ENCODE measurements at places on chromosomes 16 and 17.
A peak's percentile ranks its signal among the peaks of the same experiment; 100 is the strongest.

DNA sequence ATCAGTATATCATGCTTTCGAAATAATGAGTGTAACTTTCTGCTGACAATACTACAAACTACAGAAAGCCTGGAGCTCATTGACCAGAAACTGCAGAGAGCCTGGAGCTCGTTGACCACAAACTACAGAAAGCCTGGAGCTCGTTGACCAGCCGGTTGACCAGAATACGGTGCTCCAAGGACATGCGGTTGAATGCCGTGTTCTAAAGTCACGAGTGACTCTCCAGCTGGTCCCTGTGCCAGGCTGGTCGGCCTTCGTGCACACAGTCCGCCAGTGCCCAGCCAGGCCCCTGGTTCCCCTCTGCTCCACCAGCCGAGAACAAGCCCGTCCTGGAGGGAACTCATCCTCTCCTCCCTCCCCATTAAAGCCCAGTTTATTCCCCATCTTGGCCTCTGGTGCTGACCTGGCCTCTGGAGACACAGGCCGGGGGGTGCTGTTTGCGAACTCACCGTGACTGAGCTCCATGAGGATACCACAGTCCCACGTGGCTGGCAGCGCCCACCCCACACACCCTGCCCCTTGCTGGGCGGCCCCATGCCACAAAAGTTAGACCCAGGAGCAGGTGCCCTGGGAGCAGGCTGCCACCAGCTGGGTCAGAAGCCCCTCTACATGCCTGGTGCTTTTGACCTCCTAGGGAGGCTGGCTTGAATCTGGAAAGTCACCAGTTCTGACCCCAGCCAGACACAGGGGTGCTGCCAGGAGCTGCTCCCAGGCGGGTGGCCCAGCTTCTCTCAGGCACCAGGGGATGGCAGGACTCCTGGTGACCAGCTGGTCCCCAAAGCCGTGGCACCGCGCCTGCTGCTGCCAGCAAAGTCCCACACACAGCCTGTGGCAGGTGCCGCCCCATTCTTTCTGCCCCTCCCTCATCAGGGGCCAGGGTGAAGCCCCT, 15.5 kb upstream of the CDH15 start:
- no peak for DNase-seq

- no peak for DNase-seq
These were observed 90.6 kb upstream of the LHX1 start for GRCh38 chr17:36846410-36847292.

GRCh38 chr17:82235775-82236141, 6.9 kb downstream of the SLC16A3 start:
- DNase-seq, result no peak

DNA sequence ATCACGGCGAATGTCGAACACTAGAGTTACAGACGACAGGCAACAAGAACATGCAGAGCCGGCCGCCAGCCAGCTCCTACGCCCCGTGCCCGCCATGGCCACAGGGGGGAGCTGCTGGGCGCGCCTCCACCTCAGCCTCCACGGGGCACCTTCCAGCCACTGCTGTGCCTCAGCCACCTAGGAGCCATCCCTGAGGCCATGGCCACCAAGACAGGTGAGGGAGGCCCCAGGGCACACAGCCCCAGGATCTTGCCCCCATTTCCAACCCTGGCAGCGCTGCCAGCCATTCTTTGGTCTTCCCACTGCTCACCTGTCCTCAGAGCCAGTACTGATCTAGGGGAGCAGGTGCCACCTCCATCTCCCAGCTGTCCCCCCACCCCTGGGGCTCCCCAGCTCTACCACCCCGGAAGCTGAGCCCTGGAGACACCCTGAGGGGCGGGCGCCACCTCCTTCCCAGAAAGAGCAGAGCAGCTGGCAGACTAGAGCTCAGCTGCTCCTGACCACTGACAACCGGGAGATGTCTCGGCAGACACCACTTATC, 11.8 kb downstream of the GNPTG start:
- peak; percentile 12 for DNase-seq

DNA sequence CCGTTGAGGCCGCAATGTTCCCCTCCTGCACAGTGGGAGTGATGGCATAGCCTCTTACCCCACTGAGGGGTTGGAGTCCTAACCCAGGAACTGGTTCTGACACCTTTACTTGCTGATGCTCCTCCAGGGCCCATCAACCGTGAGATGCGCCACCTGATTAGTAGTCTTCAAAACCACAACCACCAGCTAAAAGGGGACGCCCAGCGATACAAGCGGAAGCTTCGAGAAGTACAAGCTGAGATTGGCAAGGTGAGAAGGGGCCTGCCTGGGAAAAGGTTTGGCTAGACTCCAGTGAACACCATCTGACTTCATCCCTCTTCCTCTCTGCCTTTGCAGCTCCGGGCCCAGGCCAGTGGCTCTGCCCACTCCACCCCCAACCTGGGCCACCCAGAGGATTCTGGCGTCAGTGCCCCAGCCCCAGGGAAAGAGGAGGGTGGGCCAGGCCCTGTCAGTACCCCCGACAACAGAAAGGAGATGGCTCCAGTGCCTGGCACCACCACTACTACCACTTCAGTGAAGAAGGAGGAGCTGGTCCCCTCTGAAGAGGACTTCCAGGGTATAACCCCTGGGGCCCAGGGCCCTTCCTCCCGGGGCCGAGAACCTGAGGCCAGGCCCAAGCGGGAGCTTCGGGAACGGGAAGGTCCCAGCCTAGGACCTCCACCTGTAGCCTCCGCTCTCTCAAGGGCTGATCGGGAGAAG, 5.8 kb downstream of the RNF40 start:
- DNase-seq, result no peak
